Naive thymus-derived CD8-positive, alpha-beta T cell (primary cell): ENCODE measurements at places on chromosomes 7 and 10. TPM values are rescaled to one million over a fixed set of nuclear protein-coding genes. Genes with fewer than 3 reads are reported as not detected.

The HNRNPA2B1 gene
- 504 TPM for total RNA-seq

The GPRIN2 gene
- not detected for total RNA-seq

The PALD1 gene
- total RNA-seq: not detected

The MRC1 gene
- 1.2 TPM for total RNA-seq

The HABP2 gene
- not detected for total RNA-seq

DNA sequence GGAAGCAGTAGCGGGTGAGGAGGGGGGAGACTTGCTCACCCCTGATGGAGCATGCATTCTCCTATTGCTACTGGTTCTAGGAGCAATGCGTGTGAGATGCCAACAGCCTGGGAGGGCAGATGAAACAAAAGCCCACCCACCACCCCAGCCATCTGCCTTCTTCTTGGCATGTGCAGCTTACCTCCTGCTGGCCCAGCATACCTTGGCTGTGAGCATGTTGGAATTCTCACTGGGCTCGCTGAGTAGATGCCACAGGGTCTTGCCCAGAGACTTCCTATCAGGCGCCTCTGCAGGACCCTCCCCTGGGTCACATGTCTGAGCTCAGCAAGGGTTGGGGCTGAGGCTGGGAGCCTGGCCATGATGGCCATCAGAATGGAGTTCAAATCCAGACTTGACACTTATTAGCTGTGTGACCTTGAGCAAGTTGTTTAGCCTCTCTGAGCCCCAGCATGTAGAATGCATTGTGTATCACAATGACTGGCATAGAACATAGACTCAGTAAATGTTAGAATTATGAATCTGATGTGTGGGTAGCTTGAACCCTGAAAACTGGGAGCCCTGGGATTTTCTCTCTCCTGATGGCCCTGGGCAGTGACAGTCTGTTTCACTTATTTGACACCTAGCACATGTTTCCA lies 38.2 kb downstream of the CDH23 start:
- DNase-seq: no peak

- DNase-seq: no peak
Measured at GRCh38 chr10:31030260-31030659, 1.4 kb downstream of the ZNF438 start.

- DNase-seq: no peak
Measured at GRCh38 chr7:5595545-5596045, 172.0 kb upstream of the TNRC18 start.

DNA sequence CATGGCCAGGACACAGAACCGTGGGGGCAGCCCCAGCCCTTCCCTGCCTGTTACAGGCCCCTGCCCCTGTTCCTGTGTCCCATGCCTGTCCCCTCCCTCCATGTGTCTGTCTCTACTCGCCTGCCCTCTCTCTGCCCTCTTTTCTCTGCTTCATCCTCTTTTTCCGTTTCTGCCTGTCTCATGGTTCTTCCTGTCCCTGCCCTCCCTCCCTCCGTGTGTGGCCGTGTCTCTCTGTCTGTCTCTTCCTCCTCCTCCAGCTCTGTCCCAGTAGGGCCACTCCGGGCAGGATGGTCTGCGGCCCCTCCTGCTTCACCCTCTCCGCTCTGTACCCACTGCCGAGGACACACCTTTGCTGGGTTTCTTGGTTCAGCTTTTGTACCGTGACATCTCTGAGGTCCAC lies 137.4 kb downstream of the FAM53B start:
- DNase-seq: no peak

DNA sequence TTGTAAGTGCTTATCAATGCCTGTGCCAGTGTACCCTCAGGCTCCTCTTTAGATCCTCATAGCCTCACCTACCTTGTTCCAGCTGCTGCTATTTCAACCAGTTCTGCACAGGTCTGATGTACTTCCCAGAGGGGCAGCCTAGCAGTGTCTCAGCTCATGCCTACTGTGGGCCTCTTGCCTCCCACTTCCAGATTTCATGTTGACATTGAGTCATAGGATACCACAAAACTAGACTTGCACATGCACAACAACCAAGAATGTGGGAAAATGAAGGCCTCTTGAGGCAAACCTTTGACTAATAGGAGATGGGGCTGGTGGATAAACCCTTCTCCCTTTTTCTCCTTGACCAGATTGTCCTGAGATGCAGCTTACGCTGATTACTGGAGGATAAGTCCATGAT lies 31.0 kb downstream of the PON3 start:
- no peak for DNase-seq

DNA sequence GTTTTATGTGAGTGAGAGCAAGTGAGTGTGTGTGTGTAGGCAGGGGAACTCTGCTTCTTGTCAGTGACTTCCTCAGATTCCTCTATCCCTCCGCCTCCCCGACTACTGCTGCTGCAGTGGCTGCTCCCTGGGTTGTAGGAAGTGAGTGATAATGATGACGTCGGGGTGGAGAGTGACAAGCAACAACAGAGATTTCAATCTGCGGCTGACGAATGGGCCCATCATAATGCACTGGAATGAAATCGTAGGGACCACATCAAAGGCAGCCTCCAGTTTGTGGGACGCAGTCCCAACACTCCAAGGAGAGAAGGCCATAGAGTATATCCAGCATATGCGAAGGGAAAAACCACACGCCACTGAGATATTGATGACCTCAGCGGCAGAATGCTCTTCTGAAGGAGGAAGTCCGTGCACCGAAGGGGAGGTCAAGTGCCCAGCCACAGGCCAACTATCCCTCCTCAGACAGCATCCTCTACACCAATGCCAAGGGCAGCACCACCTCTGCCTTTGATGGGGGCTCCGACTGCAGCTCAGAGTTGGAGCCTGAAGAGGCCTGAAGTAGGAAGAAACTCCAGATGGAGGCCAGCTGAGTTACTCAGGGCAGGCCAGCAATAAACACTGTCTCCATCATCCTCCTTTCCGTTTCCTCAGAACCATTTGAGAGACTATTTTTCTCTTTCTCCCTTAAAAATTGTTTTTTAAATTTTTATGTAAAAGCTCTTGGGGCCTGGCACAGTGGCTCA lies 11.3 kb upstream of the STMP1 start:
- DNase-seq: no peak

DNA sequence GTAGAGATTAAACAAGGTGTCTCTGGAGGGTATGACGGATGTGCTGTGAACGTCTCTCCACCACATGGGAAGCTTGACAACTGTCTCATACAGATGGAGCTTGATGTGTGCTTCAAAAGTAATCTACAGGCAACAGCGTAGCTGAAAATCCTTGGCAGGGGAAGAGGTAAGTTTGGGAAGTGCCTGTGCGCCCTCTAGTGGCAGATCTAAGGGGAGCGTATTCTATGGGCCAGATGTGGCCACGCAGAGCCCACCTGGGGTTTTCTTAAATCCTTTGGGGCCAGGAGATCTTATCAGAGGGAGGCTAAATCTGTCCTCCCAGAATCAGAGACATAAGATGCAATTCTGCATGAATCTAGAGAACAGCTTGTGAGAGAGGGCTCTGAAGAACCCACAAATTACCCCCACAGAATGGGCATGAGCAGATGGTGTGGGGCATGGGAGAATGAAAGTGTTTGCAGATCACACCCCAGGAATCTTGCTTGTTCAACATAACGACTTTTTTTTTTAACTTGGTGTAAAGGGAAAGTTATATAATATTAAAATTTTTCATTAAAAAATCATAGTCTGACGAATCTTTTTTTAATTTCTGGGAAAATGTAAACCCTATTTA lies 91.2 kb upstream of the MPP7 start:
- DNase-seq: peak; percentile 58

DNA sequence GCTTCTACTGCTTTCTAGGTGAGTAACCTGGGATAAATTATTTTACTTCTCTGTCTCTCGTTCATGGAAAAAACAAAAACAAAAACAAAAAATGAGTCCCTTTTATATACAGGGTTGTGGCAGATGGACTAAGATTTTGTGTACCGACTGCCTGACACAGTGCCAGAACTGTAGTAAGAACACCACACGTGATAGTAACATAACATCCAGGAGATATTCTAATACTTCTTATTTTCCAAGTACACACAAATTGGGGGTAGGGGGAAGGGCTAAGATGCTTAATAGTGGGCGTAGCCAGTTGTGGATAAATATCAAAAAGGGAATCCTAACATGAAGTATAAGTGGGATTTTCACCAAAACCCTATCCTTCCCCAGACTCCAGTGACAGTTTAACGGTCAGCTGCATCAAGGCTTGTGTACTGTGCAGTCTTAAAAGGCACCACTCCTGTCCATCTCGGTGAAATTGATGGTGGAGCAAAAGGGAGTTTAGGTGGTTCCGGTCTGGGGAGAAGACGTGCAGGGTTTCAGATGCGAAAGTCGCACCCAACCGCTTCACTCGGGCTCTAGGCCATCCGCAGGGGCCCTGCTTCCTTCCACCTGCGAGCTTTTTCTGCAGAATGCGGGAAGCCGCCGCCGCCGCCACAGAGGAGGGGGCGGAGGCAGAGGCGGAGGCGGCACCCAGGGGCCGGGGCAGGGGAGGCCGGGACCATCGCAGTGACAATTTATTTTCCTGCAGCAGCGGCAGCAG lies at the start of gene STAMBPL1:
Gene STAMBPL1 (plus strand): TSS at position 712 of the 748 bp plus-strand sequence. CDS start 21,464 bp downstream, outside the sequence.
- DNase-seq: peak; percentile 74

GRCh38 chr7:139494835-139495579 lies 11.5 kb upstream of the KLRG2 start:
- no peak for DNase-seq

DNA sequence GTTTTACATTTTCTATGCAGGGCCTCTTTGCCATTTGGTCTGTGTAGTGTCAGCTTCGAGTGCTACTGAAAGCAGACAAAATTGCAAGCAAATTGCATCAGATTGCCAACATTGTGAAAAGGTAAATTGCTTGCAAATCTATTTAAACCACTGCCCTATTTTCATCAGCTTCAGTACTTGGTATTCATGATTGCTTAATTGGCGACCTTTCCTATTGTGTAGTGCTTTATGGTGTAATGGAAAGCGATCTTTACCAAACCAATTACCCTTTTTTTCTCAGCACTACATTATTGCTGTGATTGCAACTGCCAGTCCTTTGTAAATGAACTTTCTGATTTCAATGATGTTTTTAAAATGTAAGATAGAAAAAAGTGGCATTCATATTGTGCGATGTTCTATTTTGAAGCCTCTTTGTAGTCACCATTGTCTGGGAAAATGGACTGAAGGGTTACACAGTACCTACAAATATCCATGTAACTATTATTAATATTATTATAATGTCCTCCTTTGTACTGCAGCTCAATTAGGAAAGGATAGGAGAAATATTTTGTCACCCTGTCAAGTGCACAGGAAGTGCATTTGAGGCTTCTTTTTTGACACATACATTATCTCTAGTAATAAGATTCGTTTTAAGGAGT lies 177.7 kb upstream of the SP8 start:
- DNase-seq: no peak

DNA sequence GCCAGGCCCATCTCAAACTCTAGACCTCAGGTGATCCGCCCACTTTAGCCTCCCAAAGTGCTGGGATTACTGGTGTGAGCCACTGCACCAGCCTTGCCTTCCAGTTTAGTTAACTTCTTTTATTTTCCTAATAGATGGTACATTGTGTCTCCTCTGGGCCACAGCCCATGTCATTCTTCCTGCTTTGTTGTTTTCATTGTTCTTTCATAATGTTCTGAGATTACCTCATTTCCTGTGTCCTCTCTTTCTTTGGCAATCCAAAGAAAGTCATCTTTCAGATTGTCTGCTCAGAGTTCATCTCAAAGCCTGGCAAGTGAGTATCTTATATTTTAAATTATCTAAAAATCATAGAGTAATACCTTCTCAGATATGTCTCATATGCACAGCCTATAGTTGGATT lies at the start of gene OLAH:
Gene OLAH (plus strand): TSS at position 270 of the 400 bp plus-strand sequence. CDS start 3,346 bp downstream, outside the sequence.
- no peak for DNase-seq

- no peak for DNase-seq
Measured at GRCh38 chr7:101941481-101942383, 124.3 kb downstream of the CUX1 start.

DNA sequence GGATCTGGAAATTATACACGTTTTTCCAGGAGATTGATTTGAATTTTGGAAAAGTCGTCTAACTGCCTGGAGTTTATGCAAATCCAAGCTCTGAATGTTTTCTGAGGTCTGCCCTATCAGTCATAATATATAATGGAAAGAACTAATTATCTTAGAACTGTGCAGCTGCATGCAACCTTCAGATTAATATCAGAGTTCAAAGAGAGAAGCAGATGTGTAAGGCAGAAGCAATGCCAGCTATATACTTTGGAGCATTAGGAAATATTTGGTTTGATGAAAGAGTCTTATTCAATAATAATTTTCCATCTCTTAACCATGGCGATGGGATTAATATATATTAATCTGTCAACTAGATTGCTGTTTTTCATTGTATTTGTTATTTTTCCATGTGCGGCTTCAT lies 500.9 kb downstream of the NEBL start:
- DNase-seq: no peak

- no peak for DNase-seq
Measured at GRCh38 chr7:50372923-50373322, 68.4 kb downstream of the IKZF1 start.

DNA sequence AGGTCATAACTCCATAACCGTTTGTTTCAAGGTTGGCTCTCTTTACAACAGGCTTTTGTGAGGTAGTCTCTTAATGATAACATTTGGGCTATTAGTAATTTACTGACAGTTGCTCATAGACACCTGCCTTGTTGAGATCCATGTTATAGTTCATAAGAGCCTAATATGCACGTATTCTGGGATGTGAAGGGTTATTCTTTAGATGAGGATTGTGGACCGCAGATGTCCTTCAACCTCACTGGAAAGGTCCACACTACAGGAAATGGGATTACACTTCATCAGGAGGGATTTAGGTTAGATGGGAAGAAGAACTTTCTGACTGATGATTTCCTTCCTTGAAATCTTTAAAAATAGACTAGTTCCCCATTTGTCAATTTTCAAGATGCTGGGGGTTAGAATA lies 62.8 kb downstream of the SAMD9 start:
- DNase-seq: no peak
